Activated T-cell treated with anti-CD3 and anti-CD28 coated beads, Interleukin-2, amount 50 U/mL, for 72 hours (primary cell): ENCODE measurements at places on chromosomes 6 and 20.

DNA sequence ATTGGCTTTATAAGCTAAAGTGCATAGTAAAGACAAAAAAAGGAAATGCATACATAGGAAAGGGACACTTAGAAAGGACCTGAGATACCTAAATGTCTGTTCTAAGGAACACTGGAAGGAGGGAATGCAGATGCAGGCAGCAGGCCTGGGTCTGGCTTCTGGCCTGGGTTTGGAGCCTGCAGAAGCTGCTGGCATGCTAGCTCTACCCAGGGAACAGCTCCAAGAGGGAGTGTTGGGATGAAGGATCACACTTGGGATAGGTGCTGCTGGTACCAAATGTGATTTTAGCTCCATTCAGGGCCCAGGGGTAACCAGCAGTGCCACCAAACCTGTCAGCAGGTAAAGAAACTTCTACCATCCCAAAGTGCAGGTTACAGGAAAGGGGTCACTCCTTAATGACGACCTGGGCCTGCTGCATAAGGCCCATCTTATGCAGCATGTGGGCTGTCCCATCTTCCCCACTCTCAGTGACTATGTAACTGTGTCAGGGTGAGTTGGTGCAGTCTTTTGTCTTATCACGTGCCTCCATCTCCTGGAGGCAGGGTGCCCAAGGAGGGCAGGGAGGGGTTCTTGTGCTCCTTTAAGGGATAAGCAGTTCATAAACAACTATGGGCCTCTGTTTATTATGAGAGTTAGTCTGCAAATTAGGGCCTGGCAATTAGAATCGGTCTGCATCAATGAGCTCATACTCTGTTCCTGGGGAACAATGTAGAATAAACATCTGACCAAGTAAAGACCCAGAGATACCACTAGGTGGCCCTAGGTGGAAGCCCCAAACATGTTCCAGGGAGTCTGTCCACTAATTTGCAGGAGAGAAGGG is 26.9 kb downstream of the DDX27 start:
- DNase-seq: no peak

DNA sequence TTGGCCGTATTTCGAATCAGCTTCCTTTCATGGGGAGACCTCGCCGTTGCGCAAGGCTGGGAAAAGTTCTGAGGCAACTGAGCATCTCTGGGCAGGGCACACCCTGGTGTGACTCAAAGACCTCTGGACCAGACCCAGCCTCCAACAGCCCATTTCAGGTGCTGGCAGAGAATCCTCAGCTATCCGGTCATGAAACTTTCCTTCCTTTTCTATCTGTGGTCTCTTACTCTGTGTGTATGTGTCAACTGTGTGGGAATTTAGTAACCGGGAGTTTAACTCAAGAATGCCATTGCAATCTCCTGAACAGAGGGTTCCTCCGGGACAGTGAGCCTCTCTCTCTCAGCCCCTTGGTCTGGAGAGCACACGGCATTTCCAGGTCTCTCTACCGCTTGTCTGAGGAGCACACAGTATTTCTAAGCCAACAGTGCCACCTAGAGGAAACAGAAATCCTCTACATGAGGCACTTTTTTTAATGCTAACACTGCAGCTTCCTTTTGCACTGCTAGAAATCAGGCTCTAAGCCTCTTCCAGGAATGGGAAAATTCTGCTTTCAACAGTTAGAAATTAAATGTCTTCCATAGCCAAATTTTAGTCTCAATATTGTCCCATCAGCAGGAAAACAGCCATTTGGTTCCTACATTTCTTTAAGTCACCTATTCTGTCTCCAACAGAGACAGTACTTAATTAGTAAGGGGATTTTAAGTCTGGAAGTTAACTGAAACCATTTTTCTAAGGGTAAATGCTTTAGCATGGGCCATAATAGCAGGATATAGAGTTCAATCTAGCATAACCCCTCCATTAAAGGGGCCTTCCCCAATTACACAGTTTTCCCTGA is 32.7 kb downstream of the PLN start:
- DNase-seq: no peak

DNA sequence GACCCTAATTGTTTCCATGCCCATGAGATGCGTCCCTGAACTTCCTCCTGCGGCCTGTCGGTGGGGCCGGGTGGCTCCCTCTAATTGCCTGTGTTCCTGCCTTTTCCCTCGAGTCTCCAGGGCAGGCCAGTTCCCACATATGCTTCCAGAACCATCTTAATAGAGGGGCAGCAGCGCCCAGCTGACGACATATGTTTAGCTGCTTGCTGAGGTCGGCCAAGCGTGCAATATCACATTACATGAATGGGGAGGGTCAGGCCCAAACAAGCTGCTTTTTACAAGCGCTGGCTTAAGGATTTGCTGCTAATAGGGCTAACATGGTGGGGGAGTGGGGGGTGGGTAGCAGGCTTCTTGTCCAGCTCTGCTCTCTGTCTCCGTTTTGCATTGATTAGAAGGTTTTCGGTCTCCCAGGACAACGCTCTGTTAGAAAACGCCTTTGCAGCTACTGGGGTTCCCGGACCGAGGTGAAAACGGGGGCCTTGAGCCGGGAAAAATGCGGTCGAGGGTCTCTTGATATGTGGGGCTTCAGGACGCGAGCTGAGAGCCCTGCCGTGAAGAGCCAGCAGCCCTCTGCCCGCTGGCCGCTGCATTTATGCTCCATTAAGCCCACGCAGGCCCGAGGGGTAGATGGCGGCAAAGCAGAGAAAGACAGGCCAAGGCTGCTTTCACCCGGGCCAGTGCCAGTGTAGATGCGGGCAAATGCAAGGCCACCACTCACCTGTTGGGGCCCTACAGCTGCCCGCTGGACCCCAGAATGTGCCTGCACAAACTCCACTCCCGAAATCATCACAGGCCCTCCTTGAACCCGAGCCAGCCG is 308.5 kb downstream of the BMP7 start:
- DNase-seq: no peak

DNA sequence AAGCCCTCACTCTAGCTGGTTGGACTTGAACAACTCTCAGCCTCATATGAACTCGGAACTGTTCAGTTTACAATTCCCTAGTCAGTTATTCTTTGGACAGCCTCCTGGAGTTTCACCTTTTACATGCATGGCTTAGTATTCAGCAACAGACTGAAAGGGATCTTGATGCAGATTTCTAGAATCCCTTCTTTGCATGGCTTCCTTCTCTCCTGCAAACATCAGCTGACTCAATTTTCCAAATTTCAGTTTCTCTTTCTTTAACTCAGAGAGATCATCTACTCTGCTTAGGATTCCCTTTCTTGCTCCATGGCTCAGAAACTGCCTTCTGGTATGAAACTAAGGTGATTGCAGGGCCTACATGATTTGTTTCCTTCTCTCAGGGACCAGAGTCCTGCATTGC is 99.6 kb downstream of the CEP57L1 start:
- no peak for DNase-seq

GRCh38 chr6:150394899-150395295 is 26.1 kb downstream of the IYD start:
- no peak for DNase-seq

DNA sequence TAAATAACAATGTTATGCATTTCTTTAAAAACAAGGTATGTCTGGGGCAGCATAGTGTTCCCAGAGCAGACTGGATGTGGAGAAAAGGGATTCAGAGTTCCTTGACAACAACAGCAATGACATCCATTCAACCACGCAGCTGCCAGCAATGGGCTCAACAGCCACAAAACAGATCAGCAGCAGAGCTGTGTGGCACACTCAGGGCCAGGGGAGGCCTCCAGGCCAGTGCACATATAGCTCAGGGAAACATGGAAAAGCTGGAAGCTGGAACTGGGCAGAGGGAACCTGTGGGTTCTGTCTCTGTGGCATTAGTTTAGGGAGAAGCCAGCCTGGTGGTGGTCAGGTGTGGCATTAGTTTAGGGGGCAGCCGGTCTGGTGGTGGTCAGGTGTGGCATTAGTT is 148.3 kb downstream of the SMOC2 start:
- no peak for DNase-seq

DNA sequence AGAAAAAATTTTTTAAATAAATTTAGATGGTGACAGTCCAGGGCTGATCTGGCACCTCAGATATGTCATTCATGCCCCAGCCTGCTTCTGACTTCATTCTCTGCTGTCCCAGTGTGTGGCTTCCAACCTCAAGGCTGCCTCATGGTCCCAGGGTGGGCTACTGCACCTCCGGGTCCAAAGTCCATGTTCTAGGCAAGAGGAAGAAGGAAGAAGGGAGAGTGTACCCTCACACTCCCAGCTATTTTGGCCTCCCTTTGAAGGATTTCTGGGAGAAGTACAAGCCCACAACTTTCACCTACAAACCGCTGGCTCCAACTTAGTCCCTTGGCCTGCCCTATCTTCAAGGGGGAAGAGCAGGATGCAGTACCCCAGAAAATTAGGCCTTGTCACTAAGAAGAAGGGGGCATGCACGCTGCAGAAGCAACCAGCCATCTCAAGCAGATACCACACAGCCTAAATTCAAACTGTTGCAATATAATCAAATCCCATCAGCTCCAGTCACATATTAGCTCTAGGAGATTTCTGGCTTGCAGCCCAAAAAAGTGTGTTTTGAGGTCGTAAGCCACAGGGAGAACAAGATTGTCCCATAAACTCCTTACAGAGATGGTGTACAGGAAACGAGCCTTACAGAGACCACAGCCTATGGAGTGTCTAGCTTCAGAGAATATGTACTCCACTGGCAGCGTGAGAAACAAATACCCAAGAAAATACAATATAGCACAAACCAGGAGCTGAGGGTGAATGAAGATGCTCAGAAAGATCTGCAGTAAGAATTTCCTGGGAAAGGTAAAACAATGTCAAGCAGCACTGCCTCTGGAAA is 906 bp upstream of the BTN3A2 start:
- DNase-seq: no peak

- DNase-seq: no peak
Measured at GRCh38 chr6:100347901-100348550, 116.7 kb downstream of the SIM1 start.

DNA sequence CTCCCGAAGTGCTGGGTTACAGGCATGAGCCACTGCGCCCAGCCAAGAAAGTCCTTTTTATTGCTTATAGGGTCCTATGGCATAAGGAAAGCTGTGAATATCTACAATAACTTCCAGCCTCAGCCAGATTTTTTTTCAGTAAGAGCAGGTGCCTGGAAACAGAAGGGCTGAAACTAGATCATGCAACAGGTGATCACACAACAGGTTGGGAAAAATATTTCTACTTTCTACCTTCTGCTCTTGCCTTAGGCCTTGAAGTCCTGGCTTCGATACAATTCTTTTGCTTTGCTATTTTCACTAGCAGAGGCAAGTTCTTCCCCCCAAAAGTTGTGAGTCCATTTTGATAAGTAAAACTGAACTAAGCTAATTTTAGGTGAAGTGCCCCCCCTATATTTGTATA is 9.7 kb upstream of the FBXO30 start:
- DNase-seq: no peak

DNA sequence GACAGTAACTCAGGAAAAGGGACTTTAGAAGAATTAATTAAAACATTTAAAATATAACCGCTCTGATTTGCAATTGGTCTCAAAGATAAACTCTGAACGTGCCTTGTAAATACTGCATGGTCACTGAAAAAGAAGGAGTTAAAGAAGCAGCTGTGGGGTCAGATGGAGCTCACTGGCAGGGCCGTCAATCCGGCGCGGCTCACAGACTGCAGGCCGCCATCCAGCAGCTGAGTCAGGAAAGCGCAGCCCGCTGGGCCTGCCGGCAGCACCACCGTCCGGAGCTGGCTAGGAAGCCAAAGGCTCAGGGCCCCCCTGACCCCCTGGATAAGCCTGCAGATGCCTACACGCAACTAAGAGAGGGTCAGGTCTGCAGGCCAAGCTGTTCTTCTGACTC is 54.2 kb upstream of the FRMD1 start:
- no peak for DNase-seq

GRCh38 chr6:126643352-126643751 is 303.4 kb downstream of the CENPW start:
- DNase-seq: no peak

DNA sequence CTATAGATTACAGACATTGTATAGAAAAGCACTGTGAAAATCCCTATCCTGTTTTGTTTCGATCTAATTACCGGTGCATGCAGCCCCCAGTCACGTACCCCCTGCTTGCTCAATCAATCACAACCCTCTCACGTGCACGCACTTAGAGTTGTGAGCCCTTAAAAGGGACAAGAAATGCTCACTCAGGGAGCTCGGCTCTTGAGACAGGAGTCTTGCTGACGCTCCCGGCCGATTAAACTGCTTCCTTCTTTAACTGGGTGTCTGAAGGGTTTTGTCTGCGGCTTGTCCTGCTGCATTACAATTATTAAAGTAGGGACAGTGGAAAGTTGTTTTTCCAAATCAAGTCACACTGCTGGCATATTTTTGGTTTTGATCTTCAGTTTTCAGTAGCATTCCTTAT is 2.6 kb downstream of the TXLNB start:
- no peak for DNase-seq
